Activated CD4-positive, alpha-beta T cell treated with anti-CD3 and anti-CD28 coated beads, Interleukin-2, amount 50 U/mL, for 48 hours (primary cell): ENCODE measurements at places on chromosomes 5 and 9.

- DNase-seq = no peak
These were observed 621 bp upstream of the GCNT4 start for GRCh38 chr5:75053054-75053303.

DNA sequence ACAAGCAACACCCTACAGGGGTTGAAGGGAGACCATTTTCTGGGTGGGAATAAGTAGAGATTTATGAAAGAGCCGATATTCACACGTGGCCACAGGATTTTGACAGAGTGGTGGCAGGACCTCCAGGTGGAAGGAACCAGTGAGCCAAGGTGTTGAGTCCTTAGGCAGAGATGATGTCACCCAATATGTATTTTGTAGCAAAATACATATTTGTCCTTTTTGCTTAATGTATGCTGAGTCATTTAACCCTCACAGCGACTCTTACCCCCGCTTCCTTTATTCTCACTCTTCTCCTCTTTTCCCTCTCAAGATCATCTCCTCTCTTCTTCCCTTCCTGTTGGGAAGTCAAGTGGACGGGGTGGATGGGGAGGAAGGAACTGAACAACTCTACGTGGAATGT, 215.7 kb upstream of the S1PR3 start:
- DNase-seq = no peak

- no peak for DNase-seq
These were observed 10.5 kb downstream of the LNPEP start for GRCh38 chr5:96946381-96946780.

DNA sequence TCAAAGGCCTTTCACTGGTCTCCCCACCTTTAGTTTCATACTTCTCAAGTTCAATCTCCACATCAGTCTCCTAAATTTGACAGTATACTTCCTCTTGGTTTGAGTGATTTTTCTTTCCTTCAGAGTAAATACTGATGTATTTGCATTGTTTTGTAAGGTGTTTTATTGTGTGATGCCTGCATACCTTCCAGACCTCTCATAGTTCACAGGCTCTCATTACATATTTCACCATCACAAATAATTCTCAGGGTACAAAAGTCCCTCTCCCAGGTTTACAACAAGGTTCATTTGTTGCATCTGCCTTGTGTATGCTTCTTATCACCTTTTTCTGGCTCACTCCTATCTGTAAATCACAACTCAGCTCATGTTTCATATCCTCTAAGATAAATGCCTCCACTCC, 22.2 kb upstream of the TUSC1 start:
- no peak for DNase-seq

GRCh38 chr9:7520396-7520795, 279.2 kb downstream of the DMAC1 start:
- DNase-seq = no peak

DNA sequence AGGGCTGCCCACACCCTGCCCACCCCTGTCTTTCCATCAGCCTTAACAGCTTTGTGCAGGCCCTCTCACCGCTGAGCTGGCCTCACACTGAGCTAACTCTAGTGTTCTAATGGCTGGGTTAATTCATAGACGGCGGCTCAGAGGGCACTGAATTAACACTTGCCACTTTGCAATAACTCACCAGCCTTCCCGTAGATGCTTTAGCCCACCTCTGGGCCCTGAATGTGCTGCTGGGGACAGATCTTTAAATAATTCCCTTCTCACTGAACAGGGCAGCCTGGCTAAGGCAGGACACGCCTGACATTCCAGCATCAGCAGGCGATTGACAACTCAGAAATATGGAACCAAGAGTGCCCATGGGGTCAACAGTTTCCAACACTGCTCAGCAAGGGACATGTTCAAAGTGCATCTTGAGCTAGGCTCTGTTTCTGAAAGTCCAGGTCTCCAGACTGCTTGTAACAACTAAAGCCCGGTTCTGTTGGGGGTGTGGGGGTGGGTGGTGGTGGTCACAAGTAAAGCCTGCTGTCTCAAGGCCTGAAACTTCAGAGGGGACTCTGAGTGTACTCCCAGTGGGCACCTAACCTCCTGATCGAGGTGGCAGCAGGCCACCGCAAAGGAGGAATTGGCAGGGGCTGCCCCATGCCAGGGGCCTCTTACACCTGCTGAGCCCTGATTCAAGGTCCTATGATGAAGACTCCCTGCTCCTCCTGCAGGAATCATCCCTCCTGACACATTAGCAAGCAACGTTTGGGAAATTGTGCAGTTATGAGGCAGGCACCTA, 248.3 kb downstream of the FSTL4 start:
- DNase-seq = no peak

DNA sequence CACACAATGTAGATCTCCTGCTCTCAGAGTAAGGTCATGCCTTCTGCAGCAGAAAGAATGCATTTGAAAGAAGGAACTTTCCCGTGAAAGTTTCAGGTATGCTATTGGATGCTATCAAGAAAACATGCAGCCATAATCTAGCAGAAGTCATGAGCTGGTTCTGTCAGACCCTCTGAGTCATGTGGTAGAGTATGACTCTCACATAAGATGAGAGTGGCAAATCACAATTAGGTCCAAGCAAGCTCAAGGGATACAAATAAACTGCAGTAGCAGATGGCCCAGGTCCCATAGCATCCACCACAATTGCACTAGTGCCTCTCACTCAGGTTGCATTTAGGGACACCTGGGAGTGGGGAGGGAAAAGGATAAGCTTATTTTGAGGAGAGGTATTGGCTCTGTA, 292.8 kb downstream of the ASTN2 start:
- no peak for DNase-seq

DNA sequence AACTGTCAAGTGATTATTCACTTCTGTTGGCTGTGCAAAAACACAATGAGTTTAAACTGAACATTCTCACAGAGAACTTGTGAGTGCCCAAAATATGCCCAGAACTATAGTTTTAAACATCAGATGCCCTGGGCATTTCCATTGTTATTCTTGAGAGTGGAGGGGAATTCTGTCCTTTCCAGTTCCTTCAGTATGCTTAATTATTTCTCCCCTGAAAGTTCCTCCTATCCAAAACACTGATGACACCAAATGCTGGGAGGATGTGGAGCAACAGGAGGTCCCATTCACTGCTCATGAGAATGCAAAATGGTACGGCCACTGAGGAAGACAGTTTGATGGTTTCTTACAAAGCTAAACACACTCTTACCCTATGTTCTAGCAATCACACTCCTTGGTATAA, 55.5 kb downstream of the ROR2 start:
- no peak for DNase-seq

GRCh38 chr9:77997611-77998284, 33.9 kb downstream of the GNAQ start:
- DNase-seq = no peak

- no peak for DNase-seq
These were observed 27.3 kb upstream of the EDIL3 start for GRCh38 chr5:84411832-84412605.

DNA sequence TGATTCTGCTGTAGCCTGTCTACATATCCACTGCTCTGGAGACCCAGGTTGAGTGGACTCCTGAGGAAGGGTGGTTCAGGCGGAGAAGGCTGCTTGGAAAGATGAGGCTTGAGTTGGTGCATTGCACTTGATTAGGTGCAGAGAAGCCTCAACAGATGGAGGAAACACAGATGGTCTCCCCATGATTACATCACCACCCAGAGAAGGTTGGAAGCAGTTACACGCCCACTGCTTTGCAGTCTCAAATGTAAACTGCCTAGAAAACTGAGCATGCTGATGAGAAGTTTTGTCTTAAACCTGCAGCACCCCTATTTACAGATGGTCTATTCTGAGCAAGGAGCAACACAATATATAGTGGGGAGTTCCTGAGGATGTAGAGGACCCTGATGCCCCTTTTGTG, 266.6 kb downstream of the PIK3R1 start:
- DNase-seq = no peak

GRCh38 chr5:21071986-21072385, 1084.0 kb upstream of the CDH18 start:
- DNase-seq = no peak

GRCh38 chr9:124082622-124083021, 71.1 kb downstream of the LHX2 start:
- no peak for DNase-seq

GRCh38 chr5:156589946-156590216, 260.2 kb upstream of the PPP1R2B start:
- DNase-seq = no peak

DNA sequence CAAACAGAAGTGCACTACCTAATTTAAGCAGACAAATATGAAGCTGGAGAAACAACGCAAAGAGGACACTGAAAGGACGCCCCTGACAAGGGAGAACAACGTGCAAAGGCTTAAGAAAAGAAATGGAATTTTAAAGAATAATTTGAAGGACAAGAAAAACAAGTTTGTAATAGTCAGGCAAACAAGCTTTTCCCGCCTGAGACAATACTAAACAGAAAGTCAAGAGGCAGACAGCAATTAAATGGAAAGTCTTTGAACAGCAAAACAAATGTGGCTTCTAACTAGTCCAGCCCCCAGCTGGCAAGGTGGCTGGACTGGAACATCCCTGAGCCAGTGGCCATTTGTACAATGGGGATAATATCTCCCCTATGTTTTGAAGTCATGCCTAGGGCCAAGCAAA, 63.3 kb downstream of the SIL1 start:
- DNase-seq = no peak

DNA sequence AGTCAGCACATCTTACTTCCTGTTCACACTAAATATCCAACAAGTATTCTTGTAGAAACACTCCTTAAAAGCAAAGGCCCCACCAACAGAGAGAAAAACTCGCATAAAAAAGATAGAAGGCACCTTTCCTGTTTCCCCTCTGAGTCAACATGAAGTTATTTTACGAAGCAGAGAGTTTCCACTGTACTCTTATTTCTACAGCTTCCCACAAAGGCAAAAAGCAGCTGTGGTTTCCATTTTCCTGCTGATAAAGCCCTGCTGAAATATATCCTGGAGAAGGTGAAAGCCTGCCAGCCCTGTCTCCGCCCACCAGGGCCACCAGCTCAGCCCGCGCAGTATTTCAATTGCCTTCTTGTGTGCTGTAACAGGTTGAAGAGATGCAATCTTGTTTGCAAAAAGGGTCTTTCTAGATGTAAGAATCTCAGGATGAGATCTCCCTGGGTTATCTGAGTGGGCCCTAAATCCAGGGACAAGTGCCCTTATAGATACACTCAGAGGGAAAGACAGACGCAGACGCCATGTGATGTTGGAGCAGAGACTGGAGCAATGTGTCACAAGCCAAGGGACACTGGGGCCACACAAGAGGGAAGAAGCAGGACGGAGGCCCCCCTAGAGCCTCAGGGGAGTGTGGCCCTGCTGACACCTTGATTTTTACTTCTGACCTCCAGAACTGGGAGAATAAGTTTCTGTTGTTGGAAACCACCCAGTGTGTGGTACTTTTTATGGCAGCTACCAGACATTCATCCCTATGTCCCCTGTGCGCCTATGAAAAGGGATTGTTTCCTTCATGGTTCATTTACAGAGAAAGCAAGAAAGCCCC, 19.9 kb downstream of the SEMA4D start:
- DNase-seq = peak; percentile 77
